Right lung (tissue), 10 donors: ENCODE measurements at places on chromosomes 2 and 18. TPM values are rescaled to one million over a fixed set of nuclear protein-coding genes. Genes with fewer than 3 reads are reported as not detected.

The SCN3A gene
- polyA plus RNA-seq: 1.3 TPM

The CYTIP gene
- 1.6 TPM for polyA plus RNA-seq

GRCh38 chr2:143550500-143550899 is 421.3 kb downstream of the ARHGAP15 start:
- no peak for DNase-seq

The ARHGEF4 gene
- 2.9 TPM for polyA plus RNA-seq

The SH3RF3 gene
- 8.4 TPM for polyA plus RNA-seq

DNA sequence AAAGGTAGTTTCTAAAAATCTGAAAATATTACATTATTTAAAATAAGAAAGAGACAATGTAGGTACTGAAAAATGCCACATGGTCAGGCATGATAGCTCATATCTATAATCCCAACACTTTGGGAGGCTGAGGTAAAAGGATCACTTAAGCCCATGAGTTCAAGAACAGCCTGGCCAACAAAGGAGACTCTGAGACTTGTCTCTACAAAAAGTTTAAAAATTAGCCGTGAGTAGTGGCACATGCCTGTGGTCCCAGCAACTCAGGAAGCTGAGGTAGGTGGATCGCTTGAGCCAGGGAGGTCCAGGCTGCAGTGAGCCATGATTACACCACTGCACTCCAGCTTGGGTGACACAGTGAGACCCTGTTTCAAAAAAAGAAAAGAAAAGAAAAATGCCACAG is 21.8 kb downstream of the ATAD2B start:
- no peak for DNase-seq

DNA sequence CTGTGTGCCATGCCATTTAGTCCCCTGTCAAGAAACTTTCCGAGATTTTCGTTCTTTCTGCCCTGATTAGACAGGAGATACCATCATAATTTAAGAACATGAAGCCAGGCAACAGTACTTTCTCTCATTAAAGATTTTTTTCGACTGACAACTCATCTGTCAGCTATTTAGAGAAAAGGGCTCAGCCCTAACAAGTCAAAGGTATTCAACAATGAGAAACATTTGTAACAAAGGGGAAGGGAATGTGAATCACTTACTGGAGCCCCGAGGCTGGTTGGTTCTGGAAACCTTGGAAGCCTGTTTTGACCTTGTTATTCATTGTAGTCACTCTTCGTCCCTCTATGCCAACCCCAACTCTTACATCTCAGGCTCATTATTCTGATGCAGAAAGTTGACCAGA is 199.4 kb downstream of the SPP2 start:
- DNase-seq: no peak

GRCh38 chr2:50885948-50886347 is 146.0 kb downstream of the NRXN1 start:
- no peak for DNase-seq

The SPATA3 gene
- polyA plus RNA-seq: not detected

GRCh38 chr18:24176727-24177416 is 38.0 kb downstream of the CABYR start:
- DNase-seq: peak; percentile 32

The GATA6 gene
- polyA plus RNA-seq: 61.5 TPM

The PSD4 gene
- 16.6 TPM for polyA plus RNA-seq

- no peak for DNase-seq
These were observed 17.6 kb upstream of the MAP4K4 start for GRCh38 chr2:101679801-101680487.

GRCh38 chr2:223238301-223238700 is 186.3 kb downstream of the KCNE4 start:
- DNase-seq: no peak

DNA sequence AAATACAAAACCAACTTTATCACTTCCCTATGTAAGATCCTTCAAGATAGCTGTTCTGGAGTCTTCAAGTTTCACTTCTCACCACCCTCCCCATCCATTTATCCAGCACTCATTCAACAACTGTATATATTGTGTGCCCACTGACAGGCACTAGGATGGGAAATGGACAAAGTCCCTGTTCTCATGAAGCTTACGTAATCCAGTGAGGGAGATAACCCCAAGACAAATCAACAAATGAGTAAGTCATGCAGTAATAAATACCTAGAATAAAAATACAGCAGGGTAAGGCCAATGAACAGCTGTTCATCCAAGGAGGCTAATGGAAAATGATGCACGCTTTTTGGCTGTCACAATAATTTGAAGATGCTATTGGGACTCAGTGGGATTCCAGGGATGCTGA is 133.8 kb downstream of the MEMO1 start:
- no peak for DNase-seq

The ZNF385B gene
- polyA plus RNA-seq: 7.0 TPM

DNA sequence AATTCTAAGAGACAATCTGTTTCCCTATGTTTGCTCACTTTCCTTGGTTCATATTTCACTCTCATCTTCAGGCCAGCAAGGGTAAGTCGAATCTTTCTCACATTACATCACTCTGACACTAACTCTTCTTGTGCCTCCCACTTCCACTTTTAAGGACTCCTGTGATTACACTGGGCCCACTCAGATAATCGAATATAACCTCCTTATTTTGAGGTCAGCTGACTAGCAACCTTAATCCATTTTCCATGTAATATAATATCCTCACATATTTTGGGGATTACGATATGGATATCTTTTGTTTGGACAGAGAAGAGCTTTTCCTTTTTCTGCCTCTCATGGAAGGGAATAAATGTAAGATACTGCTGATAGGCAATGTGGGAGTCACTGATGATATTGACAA is 2015.7 kb upstream of the LRRTM1 start:
- no peak for DNase-seq

- no peak for DNase-seq
These were observed 18.9 kb downstream of the AOX1 start for GRCh38 chr2:200604571-200605255.
